ENCODE measurements at places on chromosomes 4 and X. TPM values are rescaled to one million over a fixed set of nuclear protein-coding genes. Genes with fewer than 3 reads are reported as not detected.

GRCh38 chr4:128600996-128601871, 208.3 kb upstream of the JADE1 start:
- no peak for DNase-seq

GRCh38 chrX:78754917-78755316, 7.4 kb downstream of the LPAR4 start:
- DNase-seq: no peak

DNA sequence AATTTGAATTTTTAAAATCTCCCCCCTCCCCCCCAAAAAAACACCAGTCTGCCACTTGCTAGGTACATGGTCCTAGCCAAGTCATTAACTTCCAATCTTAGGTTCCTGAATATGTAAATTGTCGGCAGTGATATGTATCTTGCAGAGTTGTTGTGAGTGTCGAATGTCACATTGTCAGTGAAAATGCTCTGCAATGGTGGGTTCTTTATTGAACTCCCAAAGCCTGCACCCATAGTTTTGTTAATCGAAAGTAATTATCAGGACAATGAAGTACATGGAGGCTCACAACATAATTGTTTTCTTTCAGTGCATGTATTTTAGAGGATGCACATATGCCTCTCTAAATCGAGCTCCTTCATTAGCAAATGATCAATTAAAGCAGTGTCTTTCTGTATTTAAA, 185.6 kb upstream of the S100G start:
- DNase-seq: no peak

DNA sequence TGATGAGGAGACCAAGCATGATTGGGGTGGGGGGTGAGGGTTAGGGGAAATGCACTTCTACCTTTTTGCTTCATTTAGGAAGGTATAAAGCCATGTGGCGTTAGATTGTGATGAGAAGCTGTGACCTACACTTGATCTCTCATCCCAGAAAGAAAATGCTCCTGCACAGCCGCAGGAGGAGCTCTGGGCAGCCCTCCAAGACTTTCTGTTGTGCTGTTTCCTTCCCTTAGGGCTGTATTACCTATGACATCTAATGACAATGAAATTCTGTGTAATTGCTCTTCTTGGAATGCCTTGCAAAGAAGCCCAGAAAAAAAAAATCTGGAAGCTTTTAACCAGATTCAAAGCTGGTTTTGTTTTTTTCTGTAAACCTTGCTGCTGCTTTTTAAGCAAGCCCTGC, 13.4 kb downstream of the PRPS2 start:
- no peak for DNase-seq

GRCh38 chr4:151202851-151203455, 74.0 kb upstream of the PRSS48 start:
- no peak for DNase-seq

DNA sequence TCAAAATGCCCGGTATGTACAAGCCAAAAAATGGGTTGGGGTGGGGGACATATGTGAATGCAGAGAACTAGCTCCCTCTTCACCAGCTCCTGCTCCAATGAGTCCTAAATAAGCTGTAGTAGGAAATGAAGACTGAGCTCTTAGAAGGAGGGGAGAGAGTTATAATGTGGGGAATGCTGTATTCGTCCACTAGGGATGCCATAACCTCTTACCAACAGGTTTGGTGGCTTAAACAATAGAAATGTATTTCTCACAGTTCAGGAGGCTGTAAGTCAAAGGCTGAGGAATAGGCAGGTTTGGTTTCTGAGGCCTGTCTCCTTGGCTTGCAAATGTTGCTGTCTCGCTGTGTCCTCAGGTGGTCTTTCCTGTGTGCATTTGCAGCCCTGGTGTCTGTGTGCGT, 4.4 kb upstream of the INPP4B start:
- DNase-seq: no peak

GRCh38 chrX:40112996-40113395, 15.2 kb upstream of the BCOR start:
- no peak for DNase-seq

DNA sequence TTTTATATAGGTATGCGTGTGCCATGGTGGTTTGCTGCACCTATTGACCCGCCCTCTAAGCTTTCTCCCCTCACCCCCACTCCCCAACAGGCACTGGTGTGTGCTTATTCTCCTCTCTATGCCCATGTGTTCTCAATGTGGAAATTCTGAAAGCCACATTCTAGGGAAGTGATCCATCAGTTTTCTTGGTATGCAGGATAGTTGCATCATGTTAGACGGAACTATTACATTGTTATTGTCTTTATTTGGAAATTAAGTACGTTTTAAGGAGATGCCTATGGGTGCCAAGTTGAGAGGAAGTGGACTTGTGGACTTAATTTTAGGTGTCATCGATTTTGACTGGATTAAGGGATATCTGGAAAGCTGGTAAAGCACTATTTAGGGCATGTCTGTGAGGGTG, 204.6 kb downstream of the RBM46 start:
- no peak for DNase-seq

DNA sequence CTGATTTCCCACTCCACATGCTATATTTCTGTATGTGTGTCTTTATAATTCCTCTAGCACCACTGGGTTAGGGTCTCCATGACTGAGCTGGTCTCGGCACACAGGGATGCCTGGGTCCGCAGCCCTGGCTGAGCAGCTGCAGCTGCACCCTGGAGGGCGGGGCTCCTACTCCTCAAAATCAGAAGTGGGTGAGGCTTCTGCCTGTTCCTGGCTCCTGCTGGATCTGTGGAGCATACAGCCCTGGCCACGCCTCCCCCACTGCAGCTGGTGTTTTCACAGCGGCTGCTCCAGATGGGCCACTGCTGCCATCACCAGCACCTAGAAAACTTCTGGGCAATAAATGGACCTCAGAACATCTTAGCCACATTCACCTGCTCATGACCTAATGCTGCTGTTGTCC, 30.9 kb downstream of the SPCS3 start:
- no peak for DNase-seq

GRCh38 chr4:182937268-182938204, 20.4 kb upstream of the DCTD start:
- DNase-seq: no peak

GRCh38 chrX:111168314-111168713, 72.3 kb downstream of the PAK3 start:
- DNase-seq: no peak

GRCh38 chr4:142698552-142698951, 147.5 kb downstream of the INPP4B start:
- DNase-seq: no peak

Gene GPR173
- not detected for total RNA-seq

Gene FGF13
- total RNA-seq: not detected

Gene SSX1
- not detected for total RNA-seq

Gene C4orf46
- total RNA-seq: 20.2 TPM
